Muscle of back (tissue), 13 donors: ENCODE measurements at places on chromosomes 6 and 20. TPM values are rescaled to one million over a fixed set of nuclear protein-coding genes. Genes with fewer than 3 reads are reported as not detected.

- peak; percentile 40 for DNase-seq
These were observed 110.0 kb downstream of the QRSL1 start for GRCh38 chr6:106739387-106739786.

- DNase-seq: no peak
These were observed 89.1 kb upstream of the MPC1 start for GRCh38 chr6:166471797-166472260.

DNA sequence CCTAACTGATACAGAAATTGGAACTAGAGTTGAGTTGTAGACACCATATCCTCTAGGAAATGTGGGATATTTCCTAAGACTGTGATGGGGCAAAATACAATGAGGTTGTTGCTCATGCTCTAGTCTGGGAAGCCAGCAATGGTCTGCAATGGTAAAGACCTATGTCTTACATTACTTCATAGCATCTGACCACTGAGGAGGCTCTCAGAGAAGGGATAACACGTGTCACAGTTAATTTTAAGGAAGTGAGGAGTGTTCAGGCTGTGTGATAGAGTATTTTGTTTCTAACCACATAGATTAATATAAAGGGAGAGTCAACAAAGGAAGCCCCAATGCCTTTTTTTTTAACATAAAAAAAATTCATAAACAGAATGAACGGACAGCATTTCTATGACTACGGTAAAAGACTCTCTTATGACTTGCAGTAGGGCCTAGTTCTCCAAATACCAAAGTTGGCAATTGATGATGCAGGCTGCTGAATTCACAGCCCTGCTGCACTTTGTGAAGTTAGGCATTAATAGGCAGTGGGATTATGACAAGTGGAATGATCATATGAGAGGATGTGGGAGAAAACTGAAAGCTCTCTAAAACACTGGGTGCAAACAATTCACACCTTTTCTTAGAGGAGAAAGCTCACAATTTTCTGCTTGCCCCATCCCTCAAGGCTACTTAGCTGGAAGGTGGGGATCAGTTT lies 13.7 kb downstream of the KCNS1 start:
- DNase-seq: no peak

DNA sequence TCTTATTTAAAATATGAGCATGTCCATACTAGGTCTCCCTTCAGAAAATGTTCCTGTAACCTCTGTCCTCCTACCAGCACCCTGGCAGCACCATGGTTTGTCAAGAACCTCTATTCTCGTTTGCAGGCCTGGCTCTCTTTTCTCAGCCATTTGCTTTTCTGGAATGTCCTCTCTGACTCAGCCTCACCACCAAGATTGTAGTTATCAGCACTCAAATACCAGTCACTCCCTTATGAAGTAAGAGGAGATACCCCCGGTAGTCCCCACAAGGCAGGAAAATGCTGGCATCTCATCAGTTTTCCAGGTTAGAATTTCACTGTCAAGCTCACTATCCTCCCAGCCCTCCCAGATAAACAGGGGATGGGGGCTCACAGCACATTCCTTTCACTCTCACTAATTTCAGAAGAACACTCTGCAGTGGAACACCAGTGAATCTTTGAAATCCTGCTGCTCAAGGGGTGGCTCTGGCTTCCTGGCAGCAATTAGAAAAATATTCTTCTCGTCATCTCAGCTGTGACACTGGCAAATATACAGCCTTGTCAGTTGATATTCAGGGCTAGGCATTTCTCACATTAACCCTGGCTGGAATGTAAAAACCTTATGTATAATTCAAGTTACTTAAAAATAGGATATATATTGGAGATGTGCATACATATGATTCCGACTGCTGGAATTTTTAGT lies 129.2 kb downstream of the TBX18 start:
- DNase-seq: no peak

GRCh38 chr20:10467681-10468339 lies 32.7 kb downstream of the SLX4IP start:
- DNase-seq: no peak

GRCh38 chr20:2130062-2130591 lies 28.5 kb downstream of the STK35 start:
- DNase-seq: no peak

DNA sequence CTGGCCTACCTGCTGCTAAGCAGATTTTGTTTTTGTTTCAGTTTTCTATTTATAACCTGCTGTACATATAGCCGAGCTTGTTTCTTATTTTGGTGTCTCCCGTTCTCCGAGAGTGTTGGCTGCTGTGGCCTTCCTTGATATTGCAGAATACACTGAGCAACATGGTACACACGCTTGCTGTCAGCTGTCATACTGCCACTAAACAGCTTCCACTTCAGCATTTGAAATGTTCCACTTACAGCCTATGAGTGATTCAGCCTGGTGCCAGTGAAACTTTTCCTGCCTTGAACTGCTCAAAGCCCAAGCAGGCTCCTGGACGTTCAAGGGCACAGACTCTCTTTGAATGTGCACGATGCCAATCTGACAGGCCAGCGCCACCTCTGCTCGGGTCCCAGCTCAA lies 87.1 kb downstream of the PSMG4 start:
- DNase-seq: no peak

NAPB gene
- polyA plus RNA-seq: 12.9 TPM
